ENCODE measurements at places on chromosomes 4 and X.

DNA sequence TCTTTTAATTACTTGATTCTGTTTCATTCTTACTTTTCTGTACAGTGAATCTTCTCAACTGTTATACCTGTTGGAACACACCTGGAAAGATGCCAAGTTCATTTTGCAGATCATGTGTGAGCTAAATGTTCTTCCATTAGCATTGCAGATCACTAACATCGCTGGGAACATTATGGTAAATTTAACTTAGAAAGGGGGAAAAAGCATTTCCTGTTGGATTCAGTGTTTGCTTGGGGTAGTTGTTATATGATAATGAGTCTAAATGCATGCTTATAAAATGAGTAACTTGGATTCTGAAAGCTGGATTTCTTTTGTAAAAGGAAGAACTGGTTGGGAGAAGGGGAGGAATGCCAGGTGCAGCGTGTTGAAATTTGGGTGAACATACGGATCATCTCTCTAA lies 47.6 kb downstream of the POLA1 start:
- no peak for DNase-seq

DNA sequence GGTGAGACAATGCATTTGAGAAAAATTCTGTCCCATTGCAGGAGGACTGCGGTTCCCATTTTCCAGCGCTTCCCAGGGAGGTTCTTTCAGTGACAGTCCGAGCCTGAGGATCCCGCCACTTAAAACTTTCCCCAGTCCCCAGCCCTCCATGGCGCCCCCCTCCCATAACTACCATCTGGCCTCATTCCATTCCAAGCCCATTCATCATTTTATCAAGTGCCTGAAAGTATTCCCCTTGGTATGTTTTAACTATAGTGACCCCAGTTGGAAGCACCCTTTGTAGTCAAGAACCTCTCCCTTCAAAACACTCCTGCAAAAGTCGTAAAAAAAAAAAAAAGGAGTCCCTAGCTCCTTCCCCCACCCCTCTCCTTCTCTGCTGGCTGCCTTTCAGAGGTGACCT lies 1.2 kb downstream of the RASL11B start:
- DNase-seq, result no peak

DNA sequence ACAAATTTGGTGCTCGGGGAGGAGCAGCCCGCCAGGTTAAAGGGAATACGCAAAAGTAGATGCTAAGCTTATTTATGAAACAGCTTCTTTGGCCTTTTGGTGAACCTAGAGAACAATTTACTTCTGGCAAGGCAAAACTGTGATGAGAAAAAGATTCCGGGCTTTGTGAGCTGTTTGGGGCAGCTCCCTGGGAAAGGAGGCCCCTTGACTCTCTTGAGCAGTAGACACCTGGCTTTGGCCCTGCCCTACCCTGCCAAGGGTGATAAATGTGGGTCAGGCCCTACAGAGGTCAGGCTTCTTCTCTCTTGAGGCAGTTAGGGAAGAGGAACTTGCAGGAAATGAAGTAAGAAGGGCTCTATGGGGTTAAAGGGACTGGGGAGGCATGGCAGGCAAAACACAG lies 509.6 kb downstream of the MID1IP1 start:
- no peak for DNase-seq

- no peak for DNase-seq
These were observed 623.8 kb upstream of the HTR2C start for GRCh38 chrX:113959912-113960626.

GRCh38 chr4:77538574-77539157 lies 67.0 kb upstream of the CXCL13 start:
- DNase-seq, result no peak

GRCh38 chr4:141473952-141474351 lies 162.4 kb upstream of the IL15 start:
- no peak for DNase-seq

DNA sequence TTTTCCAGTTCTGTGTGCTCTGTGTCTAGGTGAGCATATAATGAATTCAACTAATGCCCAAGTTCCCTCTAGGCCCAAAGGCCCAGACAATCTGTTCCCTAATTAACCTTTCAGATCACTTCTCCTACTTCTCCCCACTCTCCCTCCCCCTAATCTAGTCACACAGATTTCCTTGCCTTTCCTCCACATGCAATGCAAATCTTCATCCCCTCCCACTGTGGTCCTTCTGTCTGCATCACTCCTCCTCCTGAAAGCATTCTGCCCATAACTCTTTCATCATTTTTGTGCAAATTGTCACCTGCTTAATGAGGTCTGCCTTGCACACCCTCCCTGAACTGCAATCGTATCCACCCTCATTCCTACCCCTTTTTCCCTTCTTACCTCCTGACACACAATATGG lies 346.6 kb downstream of the FBXO8 start:
- DNase-seq, result no peak

GRCh38 chr4:118676128-118676527 lies 9.1 kb upstream of the METTL14 start:
- no peak for DNase-seq

DNA sequence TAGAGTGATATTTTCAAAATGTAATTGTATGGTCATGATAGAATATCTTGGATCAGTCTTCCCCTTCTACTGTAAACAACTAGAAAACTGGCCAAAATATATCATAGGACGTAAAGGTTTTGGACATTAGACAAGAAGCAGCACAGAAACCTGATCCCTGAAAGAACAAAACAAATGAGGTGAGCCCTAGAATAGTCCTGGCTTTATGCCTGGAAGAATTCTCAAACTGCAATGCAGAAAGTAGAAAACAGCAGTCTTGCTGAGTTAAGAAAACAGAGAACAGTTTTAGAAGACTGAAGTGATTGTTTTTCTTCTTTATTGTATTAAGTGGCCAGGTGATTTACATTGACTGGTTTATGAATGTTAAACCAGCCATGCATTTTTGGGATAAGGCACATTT lies 19.5 kb downstream of the NSUN7 start:
- no peak for DNase-seq

DNA sequence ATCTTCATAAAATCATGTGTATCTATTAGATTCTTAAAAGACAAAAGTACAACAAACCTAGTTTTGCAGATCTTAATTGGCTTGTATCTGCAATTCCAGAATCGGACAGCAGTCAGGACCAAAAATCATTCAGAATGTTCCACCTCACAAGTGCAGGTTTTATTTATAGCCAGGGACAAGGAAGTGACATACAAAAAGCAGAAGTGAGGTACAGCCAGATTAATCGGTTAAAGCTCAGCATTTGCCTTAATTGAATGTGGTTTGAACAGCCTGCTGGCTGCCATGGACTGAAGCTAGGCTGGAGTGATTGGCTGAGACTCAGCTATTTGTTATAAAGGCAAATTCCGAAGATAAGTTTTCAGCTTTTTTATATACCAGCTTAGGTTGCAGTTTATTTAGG lies 932.6 kb downstream of the C4orf33 start:
- DNase-seq, result no peak

- DNase-seq, result no peak
These were observed 210.2 kb upstream of the LCORL start for GRCh38 chr4:18231726-18232125.

- DNase-seq, result no peak
These were observed 5.1 kb upstream of the LIMCH1 start for GRCh38 chr4:41532882-41533281.

GRCh38 chr4:92303621-92304027 lies at the start of gene GRID2:
Gene GRID2, plus strand, starts transcription at chr4:92303966.
- DNase-seq, result no peak

DNA sequence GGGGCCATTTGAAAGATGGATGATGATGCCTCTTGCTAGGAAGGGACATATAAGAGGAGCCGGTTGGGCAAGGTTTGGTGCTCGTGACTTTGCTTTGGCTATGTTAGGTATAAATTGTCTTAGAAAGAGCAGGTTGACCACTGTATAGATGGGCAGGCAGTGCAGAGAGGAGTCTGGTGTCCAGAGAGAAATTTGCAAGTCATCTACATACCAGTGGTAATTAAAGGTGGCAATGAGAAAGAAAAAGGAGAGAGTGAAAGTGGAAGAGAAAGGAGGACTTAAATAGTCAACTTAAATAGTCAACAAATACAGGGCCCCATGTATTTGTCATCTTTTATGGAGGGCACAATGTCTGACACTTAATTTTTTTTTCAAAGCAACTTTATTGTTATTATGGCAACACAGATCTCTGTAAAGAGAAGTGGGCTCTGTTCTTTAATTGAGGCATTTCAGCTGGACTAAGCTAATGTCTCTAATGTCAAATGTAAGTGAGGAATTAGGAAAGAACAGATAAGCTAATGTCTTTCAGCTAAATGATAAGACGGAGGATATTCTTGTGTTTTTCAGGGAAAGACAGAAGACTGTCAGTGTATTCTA lies 75.4 kb upstream of the ANXA3 start:
- DNase-seq, result no peak

DNA sequence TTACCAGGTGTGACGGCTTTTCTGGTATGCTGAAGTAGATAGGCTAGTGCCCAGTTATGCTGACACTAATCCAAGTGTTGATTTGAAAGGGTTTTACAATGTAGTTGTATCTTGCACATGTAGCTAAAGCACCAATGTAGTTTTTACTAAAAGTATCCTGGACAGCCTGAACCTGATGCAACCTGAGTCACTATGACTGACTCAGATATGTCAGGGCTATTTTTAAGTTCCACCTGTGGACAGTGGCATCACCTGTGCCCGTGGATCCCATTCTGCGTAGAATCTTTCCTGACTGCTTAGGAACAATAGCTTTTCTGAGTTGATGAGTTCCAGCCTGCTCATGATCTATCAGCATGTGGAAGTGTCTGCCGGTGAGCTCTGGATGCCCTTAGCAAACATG lies 58.1 kb downstream of the CCNG2 start:
- no peak for DNase-seq

GRCh38 chr4:153638011-153638410 lies 46.1 kb upstream of the TLR2 start:
- DNase-seq, result no peak

- no peak for DNase-seq
These were observed 172.8 kb downstream of the SMIM20 start for GRCh38 chr4:26086621-26087441.

GRCh38 chrX:23332101-23332887 lies 2.4 kb upstream of the PTCHD1 start:
- no peak for DNase-seq

DNA sequence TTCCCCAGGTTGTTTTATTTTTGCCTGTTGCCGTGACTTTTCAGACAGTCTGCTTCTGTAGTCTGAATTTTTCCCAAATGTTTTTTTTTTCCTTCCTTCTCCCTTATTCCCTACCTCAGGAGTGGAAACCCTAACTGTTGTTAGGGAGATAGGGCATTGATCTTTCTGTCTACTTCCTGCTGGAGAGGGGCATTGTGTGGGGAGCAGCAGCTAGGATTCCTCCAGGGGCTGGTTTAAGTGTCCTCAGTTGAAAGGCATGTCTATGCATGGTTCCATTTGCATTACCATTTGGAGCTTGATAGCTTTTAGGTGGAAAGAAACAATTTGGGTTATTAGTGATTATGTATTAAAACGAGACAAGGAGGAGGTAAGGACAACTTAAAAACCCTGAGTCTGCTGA lies 383.9 kb downstream of the DCAF12L2 start:
- no peak for DNase-seq

- DNase-seq, result no peak
These were observed 8.7 kb downstream of the ATP11C start for GRCh38 chrX:139924069-139924695.

DNA sequence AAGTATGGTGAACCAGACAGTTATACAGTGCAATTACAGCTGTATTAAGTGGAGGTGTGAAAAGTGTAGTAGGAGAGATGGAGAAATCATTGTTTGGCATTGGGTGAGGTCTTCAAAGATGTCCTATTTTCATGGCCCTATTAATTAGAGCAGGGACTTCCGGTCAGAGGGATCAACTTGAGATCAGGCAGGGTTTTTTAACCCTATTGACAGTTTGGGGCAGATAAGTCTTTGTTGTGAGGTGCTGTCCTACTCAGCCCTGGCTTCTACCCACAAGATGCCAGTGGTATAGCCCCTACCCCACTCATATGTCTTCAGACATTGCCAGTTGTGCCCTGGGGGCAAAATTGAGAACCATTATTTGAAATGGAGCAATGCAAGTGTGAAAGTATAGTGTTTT lies 9.9 kb downstream of the USP9X start:
- no peak for DNase-seq

- no peak for DNase-seq
These were observed 23.4 kb upstream of the SLC10A7 start for GRCh38 chr4:146545102-146545501.

- no peak for DNase-seq
These were observed 47.5 kb downstream of the RAPGEF2 start for GRCh38 chr4:159150396-159150795.

GRCh38 chr4:3387943-3388361 lies 53.8 kb upstream of the HGFAC start:
- DNase-seq, result no peak

- DNase-seq, result no peak
These were observed 51.7 kb downstream of the PHF8 start for GRCh38 chrX:53992589-53992988.

DNA sequence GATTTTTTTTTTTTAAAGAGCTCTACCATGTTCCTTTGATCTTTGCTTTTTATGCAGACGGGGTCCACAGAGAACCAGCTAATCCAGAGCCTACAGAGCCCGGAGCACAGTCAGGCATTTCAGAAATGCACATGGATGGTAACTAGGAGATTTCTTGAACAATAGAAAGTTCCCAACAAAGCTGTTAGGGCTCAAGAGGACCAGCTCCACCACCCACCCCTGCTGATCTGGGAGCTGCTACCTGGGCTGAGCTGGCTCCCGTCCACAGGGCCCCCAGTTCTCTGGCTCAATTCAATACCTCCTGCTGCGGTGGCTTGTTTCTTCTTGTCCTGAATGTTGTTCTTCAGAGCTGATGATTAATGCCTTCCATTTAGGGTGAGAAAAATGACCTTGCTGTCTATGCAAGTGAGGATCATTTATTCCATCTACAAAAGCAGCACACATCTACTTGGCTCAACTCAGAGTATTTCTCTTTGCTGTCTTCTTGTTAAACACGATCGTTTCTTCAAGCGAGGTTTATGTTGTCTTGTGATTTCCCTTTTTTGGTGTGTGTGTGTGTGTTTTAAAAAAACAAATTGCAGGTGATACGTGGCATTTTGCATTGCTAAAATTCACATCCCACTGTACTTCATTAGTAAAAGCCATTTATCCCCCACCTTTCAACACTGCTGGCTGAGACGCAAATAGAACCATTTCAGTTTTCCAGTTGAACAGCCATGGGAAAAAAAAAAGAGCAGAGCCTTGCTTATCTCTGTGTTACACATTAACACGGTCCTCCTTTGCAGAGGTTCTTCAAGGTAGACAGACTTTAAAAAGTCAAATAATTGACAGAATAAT lies 31.3 kb downstream of the IGFBP7 start:
- no peak for DNase-seq

DNA sequence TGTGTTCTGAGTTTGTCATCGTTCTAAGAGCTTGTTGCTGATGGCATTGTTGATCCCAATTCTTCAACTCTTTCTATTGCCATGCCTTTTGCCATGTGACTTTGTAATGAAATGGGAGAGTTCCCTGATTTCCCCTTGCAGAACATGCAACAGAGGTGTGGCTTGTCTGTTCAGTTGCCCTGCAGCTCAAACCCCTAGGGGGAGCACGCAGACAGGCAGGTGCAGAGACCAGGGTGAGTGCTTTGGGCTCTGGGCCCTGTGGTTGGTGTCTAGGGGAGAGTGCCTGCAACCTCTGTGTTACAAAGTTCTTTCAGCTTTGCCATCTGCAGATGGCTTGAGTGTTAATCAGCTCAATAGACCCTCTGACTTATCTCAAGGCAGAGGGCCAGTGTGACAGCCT lies 332.7 kb downstream of the MID1IP1 start:
- DNase-seq, result no peak

GRCh38 chrX:97030463-97030862 lies 146.8 kb downstream of the RPA4 start:
- DNase-seq, result no peak

- DNase-seq, result no peak
These were observed 101.0 kb downstream of the ATP11C start for GRCh38 chrX:139831675-139832456.

GRCh38 chrX:63744850-63745394 lies 40.1 kb downstream of the ARHGEF9 start:
- no peak for DNase-seq

All from T-helper 9 cell (primary cell).